ENCODE measurements at places on chromosomes 1 and 21.
A peak's percentile ranks its signal among the peaks of the same experiment; 100 is the strongest.

- peak; percentile 41 for DNase-seq
Measured at GRCh38 chr1:213070406-213070805, 19.4 kb downstream of the RPS6KC1 start.

GRCh38 chr1:69494221-69494620 is 73.5 kb upstream of the LRRC7 start:
- DNase-seq, result no peak

DNA sequence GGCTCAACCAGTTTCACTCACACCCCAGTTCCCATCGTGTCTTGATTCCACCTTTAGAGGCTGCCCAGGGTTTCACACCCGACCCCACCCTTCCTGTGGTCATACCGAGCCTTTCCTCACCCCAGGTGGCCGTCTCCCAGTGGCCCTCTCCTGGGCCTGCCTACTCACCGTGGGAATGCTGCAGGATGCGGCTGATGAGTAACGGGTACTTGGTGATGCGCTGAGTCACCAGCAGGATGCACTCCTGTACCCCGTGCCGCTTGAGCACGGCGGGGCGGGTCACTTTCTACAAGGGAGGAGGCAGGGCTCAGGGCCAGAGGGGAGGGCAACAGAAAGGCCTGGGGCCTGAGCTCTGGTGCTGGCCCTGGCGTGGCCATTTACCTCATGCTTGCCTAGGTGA is 16.4 kb downstream of the ARHGEF2 start:
- peak; percentile 98 for DNase-seq

DNA sequence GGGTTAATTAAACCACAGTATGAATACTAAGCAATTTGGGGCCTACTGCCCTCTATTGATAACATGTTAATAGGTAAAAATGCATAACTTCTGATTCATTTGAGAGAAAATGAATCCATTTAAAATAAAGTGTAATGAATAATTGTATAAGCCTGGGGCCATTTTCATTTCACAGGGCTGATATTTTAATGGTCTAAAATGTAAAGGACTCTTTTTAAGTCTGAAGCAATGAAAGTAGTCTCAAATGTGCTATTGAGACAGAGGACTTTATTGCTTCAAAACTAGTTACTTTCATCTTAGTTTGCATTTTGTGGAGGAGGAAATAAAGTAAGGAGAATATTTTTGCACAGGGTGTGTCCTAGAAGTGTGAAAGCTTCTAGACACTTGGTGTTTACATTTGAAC is 155.4 kb downstream of the TLR5 start:
- DNase-seq, result no peak

GRCh38 chr1:61981870-61982660 is 212.6 kb upstream of the L1TD1 start:
- no peak for DNase-seq

GRCh38 chr1:31441970-31442647 is 29.1 kb downstream of the SERINC2 start:
- DNase-seq, result no peak

- DNase-seq, result no peak
Measured at GRCh38 chr1:164601399-164602100, 42.6 kb downstream of the PBX1 start.

DNA sequence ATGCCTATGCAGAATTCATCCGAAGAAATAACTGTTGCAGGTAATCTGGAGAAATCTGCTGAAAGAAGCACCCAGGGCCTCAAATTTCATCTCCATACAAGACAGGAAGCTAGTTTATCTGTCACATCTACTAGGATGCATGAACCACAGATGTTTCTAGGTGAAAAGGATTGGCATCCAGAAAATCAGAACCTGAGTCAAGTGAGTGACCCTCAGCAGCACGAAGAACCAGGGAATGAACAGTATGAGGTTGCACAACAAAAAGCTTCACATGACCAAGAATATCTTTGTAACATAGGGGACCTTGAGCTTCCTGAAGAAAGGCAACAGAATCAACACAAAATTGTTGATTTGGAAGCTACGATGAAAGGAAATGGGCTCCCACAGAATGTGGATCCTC is 24.0 kb upstream of the PLEKHM2 start:
- no peak for DNase-seq

GRCh38 chr1:234851450-234852438 is 241.8 kb upstream of the IRF2BP2 start:
- peak; percentile 80 for DNase-seq

- no peak for DNase-seq
Measured at GRCh38 chr1:157319567-157319966, 181.4 kb upstream of the ETV3 start.

DNA sequence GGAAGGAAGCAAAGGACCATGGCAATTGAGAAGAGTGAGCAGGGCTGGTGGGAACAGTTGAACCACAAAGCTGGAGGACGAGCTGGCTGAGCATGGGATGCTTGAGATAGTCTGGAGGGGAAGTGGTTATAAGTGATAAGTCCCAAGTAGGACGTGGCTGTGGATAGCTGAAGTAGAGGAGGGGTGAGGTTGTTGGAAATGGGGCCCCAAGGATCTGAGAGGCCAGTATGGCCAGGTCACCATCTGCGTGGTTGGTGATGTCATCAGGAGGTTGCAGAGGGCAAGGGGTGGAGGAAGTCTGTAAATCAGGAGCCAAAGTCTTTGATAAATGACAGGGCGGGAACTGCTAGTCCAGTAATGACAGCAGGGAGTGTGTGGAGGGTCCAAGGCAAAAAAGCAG is 11.0 kb upstream of the REN start:
- no peak for DNase-seq

GRCh38 chr21:45293726-45294401 is 6.2 kb upstream of the POFUT2 start:
- no peak for DNase-seq

- no peak for DNase-seq
Measured at GRCh38 chr1:90640325-90640724, 76.8 kb downstream of the BARHL2 start.

- no peak for DNase-seq
Measured at GRCh38 chr21:17900281-17900989, 81.3 kb upstream of the C21orf91 start.

- no peak for DNase-seq
Measured at GRCh38 chr1:10940838-10941237, 71.6 kb upstream of the TARDBP start.

DNA sequence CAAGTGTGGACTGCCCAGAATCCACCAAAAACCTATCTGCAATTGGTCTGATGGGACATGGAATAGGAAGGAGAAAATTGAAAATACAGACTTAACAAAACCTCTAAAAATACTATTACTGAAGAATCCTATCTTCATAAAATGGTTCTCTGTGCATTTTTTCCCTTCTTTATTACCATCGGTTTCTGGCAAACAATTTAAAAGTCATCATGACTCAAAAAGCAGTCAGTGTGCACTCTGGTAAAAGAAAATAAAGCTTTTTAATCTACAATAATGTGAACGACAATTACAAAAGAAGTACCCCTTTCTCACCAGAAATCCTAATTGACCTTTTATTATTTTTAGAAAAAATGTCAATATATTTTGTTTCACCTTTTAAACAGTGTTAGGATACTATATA is 186.3 kb downstream of the TPR start:
- no peak for DNase-seq

DNA sequence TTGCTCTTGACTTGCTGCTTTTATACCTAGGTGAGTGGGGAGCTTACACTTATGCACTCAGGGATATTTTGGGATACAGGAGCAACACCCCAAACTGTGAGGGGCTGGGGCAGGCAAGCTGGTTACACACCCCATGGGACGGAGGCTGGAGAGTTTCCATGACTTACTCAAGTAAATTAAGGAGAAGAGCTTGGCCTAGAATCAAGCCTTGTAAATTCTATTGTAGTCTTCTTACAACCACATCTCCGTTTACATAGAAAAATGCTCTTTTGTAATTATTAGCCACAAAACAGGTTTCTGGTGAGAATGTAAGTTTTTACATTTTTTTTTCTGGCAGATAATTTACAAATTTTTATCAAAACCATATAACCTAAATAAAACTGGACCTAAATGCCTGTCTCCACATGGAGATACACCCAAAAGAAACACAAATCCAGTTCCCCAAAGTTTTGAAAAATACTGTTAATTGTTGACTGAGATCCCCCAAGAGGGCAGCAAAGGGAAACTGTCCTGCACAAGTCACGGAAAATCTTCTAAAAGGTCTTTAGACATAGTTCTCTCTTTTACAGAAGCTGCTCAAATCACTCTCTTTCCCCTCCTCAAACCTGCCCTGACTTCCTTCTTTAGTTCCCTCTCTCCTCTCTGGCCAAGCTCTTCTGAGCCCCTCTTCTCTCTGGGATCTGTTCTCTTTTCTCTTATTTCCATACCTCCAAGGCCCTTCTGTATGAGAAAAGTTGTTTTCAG is 134.0 kb downstream of the HIVEP3 start:
- DNase-seq, result no peak

DNA sequence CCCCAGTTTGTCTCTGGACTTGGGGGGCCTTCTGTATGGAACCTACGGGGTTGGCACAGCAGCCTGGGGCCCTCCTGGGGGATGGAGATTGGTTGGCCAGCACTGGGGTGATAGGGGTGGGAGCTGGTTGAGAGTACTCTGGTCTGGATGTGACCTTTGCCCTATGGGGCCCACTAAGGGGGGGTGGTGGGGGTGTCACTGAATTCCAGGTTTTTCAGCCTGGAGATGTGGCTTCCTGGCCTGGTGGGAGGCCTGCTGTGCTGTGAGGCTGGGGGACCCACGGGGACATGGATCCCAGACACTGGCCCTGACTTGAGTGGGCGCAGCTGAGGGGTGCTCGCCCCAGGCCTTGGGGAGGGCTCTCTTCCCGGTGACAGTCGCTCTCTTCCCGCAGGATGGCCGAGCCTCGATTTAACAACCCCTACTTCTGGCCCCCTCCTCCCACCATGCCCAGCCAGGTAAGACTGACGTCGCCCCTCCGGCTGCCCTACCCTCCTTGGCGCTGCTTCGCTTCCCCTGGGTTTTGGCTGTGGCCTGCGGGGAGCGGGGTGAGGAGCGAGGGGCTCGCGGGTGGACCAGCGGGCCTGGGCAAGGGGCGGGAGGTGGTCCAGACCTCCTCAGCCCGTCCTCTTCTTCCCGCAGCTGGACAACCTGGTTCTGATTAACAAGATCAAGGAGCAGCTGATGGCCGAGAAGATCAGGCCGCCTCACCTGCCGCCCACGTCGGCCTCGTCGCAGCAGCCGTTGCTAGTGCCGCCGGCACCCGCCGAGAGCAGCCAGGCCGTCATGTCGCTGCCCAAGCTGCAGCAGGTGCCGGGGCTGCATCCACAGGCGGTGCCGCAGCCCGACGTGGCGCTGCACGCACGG is 19.6 kb downstream of the ZNF362 start:
- no peak for DNase-seq

DNA sequence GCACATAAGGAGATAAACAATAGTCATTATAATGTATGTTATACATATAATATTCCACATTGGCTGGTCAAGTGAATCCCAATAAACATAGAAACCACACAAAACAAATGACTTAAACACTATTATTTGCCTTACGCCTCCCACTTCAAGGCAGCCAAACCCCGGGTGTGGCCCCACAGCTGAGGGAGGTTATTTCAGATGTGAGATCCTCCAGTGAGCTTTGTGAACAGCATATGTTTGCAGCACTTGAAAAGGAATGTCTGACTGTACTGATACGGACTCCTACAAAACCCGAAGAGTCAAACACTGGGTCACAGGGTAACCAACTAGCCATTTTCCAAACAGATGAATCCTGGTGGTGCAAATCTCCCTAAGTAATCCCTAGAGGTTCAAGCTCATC is 27.1 kb upstream of the DISP1 start:
- no peak for DNase-seq

- DNase-seq, result peak; percentile 21
Measured at GRCh38 chr1:34360574-34360973, 183.9 kb downstream of the C1orf94 start.

DNA sequence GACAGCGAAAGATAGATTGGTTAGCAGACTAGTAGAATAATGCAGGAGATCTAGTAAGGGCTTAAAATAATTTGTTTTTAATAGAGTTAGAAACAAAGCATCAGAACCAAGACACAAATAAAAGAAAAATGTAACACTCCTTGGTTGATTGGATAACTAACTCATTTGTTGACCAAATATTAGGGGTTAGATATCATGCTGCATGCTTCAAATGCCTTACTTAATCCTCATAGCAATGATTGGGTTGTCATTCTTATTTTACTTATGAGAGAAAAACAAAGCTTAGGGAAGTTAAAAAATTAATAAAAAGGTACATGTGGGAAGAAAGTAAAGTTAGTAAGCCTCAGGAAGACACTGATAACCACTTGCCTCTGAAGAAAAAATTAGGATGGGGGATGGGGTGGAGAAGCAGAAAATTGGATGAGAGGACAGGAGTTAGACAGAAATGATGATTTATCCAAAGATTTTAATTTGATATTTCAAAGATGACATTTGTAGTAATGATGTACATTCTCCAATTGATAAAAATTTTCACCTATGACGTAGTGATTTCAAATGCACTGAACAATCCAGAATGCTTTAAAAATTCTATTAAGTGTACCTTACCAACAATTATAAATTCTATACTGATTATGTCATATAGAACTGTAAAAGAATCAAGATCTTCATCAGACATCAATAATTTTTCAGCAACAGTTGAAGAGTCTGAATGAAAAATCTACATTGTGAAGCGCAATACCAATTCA is 374.7 kb downstream of the COL11A1 start:
- no peak for DNase-seq

DNA sequence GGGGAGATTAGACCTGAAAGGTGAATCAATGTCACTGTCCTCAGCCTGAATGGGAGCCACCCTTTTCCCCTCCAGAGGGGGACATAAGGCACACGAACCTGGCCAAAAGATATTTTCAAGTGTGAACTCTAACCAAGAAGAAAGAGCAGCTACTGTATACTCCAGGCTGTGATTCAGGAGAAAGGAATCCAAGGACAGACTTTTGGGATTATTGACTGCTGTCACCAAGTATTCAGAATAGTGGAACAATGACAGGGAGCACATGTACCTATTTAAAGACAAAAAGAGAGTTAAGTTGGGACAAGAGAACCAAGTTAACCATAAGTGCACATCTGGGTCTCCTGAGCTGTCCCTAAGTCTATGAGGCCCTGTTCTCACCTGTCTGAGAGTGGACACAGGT is 2.4 kb downstream of the ICMT start:
- no peak for DNase-seq

- DNase-seq, result no peak
Measured at GRCh38 chr21:42343101-42343500, 7.7 kb downstream of the TFF2 start.

DNA sequence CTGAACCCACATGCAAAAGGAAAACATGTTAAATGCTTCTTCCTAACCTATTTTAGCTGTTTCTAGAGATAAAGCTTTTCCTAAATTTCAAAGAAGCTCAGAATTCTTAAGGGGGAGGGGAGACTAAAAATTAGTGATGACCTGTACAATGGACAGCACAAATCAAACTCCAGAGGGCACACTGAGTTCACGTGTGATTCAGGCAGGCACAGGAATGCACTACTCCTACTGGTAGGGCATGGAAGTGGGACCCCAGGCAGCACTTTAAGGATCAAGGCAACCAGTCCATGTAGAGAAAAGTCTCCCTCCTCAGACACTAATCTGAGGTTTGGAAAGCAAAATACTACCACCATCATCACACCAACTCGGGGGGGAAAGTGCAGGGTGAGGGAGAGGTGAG is 31.3 kb upstream of the CLCA4 start:
- no peak for DNase-seq

- no peak for DNase-seq
Measured at GRCh38 chr1:244732851-244733450, 80.0 kb downstream of the DESI2 start.

- DNase-seq, result peak; percentile 26
Measured at GRCh38 chr1:241240069-241240468, 116.9 kb downstream of the RGS7 start.
